ENCODE measurements at places on chromosomes 7 and 10. TPM values are rescaled to one million over a fixed set of nuclear protein-coding genes. Genes with fewer than 3 reads are reported as not detected.

The AKR1C3 gene
- total RNA-seq: 682 TPM

The HOXA13 gene
- total RNA-seq: 35.2 TPM

DNA sequence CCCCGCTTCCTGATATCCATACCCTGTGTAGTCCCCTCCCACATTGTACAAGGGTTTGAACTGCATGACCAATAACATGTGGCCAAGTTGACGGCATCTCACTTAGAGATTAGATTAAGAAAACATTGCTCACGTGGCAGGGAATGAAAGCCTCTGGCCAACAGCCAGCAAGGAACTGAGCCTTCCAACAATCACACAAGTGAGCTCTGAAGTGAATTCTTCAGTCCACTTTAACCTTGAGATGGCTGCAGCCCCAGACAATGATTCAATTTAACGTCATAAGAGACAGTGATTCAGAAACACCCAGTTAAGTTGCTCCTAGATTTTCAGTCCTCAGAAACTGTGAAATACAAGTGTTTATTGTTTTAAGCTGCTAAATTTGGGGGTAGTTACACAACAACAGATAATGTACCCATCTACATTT is 165.9 kb upstream of the PLXNA4 start:
- no peak for DNase-seq

DNA sequence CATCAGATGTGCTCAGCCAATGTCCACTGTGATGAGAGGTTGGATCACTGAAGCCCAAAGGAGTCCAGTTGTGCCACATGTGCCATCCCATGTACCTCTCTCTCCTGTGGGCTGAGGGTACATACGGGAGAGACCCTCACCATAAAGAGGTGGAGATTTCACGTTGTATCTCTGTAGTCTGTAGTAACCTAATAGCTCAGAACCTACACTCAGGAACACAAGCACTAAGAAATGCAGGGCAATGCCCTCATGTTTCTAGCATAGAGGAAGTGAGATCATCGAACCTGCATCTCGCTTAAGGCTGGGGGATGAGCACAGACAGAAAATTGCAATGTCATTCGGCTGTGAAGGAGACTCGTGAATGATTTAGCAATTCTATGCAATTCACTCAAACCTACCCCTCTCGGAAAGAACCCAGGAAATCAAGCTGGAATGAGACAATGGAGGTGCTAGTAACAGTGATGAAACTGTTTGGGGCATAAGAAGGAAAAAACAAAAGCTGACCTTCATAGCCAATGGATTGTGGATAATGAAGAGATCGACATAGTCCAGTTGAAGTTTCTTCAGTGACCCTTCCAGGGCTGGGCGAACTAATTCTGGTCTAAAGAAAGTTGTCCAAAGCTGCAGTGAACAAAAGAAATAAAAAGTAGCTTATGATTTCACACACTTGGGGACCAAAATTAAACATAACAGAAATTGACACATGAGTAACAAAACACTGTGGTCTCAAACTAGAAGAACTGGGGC is 80.3 kb upstream of the UCN3 start:
- DNase-seq: no peak
